ENCODE measurements at places on chromosomes 11 and 22. TPM values are rescaled to one million over a fixed set of nuclear protein-coding genes. Genes with fewer than 3 reads are reported as not detected.

NAALADL1 gene
- 19.2 TPM for total RNA-seq

BIRC3 gene
- 2.6 TPM for total RNA-seq

SERHL2 gene
- 1.3 TPM for total RNA-seq

- peak overlapping the region; percentile 26 for H3K4me3 ChIP-seq
- peak; percentile 69 for DNase-seq
- no peaks in the 10 kb centered on the region for H3K36me3 ChIP-seq
- H3K4me1 ChIP-seq, result no peaks in the 10 kb centered on the region
- H3K27ac ChIP-seq, result no peak overlapping the region
These were observed 50.3 kb downstream of the CD6 start for GRCh38 chr11:61021661-61022212.

DNA sequence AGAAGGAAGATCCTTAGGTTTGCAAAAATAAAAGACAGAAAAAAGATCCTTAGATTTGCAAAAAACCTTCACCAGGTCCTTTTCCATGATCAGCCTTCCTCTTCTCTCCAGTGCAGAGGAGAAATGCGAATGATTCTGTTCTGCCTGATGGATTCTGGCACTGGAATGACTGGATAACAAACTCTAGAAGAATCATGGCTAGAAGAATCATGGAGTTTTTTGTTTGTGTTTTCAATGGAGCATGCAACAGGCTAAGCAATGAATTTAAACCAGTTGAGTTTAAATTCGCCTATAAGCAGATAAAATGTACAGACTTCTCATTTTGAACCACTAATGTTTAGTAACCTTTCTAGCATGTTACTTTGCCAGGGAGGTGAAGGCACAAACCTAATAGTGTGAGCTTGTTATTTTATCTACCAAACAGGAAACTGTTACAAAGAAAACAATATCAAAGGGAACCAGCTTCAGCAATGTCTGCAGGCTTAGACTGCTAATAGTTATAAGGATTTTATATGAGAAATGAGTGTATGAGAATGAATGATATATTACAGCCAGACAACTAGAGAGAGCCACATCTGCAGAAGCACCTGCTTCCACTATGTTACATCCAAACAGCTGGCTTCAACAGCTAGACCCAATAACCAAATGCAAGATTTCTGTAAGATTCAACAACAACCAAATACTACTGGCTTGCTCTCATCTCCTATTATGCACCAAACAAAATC lies 64.7 kb upstream of the APOA1 start:
- H3K36me3 ChIP-seq, result no peaks in the 10 kb centered on the region
- H3K27ac ChIP-seq, result no peak overlapping the region
- H3K4me3 ChIP-seq, result no peak overlapping the region
- H3K4me1 ChIP-seq, result no peaks in the 10 kb centered on the region

GRCh38 chr11:26198532-26199096 lies 133.3 kb upstream of the ANO3 start:
- no peak for DNase-seq
- no peaks in the 10 kb centered on the region for H3K27me3 ChIP-seq
- no peaks in the 10 kb centered on the region for H3K36me3 ChIP-seq
- H3K4me1 ChIP-seq, result no peaks in the 10 kb centered on the region
- no peak overlapping the region for H3K4me3 ChIP-seq

Data from breast epithelium (tissue), 4 donors.